NCI-H748 treated with DMSO at 0.1 percent for 48 hours (cell line): ENCODE measurements at places on chromosomes 3 and 15.

- no peak for DNase-seq
These were observed 159.4 kb downstream of the TMEM108 start for GRCh38 chr3:133197619-133198018.

DNA sequence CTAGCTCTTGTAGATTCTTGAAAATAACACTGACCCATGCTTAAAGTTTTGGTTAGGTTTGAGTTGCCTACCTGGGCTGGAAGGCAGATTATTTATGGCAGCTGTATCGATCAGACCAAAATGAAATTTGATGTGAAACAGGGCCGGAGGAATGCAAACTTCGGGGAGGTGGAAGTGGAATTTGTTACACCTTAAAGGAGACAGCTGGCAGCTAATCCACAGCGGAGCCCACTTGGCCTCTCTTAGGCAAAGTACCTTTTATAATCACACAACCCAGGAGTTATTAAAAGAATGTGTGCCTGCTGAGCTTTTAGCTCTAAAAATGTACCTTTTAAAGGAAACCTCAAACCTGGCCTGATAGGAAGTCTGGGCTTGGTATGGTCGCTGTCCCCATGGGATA lies 250.9 kb upstream of the TPM1 start:
- DNase-seq: no peak

- DNase-seq: no peak
These were observed 230.3 kb downstream of the SCAPER start for GRCh38 chr15:76674883-76675282.

DNA sequence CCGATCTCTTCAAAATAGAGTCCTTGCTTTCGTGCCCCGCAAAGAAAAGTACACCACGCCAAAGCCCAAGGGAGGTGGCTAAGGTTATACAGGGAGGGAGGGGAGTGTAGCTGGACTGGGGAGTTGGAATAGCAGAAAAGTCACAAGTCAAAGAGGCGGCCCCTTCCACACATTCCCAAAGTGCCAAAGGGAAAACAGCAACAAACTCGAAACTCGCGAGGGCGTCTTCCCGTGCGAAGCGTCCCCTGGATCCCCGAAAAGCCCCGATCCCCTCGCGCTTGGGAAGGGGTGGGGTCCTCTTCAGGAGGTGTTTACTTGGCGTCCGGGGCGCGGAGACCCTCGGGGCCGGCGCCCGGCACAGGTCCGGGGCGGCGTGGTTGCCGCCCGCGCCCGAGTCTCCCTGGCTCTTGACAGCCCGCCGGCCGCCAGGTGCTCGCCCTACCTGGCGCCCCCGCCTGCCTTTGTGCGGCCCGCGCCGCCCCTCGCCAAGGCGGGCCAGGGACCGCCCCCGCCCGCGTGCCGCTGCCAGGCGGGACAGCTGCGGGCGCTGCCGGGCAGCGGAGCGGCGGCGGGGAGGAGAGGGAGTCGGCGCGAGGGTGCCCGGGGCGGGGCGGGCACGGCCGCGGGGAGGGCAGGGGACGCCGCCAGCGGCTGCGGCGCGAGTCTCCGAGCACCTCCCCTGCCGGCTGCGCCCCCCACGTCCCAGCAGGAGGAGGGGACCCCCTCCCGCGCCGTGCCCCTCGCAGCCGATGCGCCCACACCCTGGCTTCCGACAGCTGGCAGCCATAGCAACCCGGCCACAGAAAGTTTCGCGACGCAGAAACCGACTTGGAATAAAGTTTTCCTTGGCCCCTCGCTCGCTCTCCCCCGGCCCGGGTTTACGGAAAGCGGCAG lies 966 bp downstream of the MYO1E start:
- no peak for DNase-seq

GRCh38 chr3:28376424-28376823 lies 27.8 kb upstream of the AZI2 start:
- DNase-seq: no peak

GRCh38 chr3:123123716-123124616 lies 57.1 kb downstream of the PDIA5 start:
- DNase-seq: no peak

DNA sequence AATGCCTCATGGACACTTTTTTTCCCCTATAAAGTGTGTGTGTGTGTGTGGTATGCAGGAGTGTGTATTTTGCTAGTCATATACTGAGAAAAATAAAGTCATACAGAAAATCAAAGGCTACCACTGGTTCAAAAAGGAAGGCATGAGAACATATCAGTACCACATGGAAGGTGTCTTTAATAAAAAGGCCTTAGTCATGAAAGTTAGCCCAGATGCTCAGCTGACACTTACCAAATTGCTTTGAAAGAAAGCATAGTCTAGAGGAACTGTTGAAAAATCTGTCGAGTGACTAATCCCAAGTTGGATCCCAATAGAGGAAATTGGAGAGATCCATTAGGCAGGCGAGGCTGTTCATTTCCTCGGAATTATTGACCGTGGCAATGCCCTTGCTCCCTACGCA lies 432.9 kb upstream of the CFAP20DC start:
- no peak for DNase-seq
